ENCODE measurements at places on chromosomes 11 and 22.

- no peak overlapping the region for H3K27ac ChIP-seq
- H3K36me3 ChIP-seq = no peaks in the 10 kb centered on the region
- DNase-seq = no peak
- no peaks in the 10 kb centered on the region for H3K27me3 ChIP-seq
- peaks cover 10% of the 10 kb centered on the region for H3K4me1 ChIP-seq
Observed at GRCh38 chr22:28674121-28674563, 5.5 kb downstream of the TTC28 start.

GRCh38 chr11:79198898-79199250 lies 242.0 kb downstream of the TENM4 start:
- H3K27ac ChIP-seq = no peak overlapping the region
- no peaks in the 10 kb centered on the region for H3K27me3 ChIP-seq
- no peak for DNase-seq
- H3K4me3 ChIP-seq = no peak overlapping the region
- H3K36me3 ChIP-seq = no peaks in the 10 kb centered on the region
- H3K4me1 ChIP-seq = no peaks in the 10 kb centered on the region

- DNase-seq = no peak
- H3K36me3 ChIP-seq = peaks cover 28% of the 10 kb centered on the region
- H3K27me3 ChIP-seq = no peaks in the 10 kb centered on the region
Observed at GRCh38 chr11:75319035-75319877, 32.2 kb downstream of the ARRB1 start.

DNA sequence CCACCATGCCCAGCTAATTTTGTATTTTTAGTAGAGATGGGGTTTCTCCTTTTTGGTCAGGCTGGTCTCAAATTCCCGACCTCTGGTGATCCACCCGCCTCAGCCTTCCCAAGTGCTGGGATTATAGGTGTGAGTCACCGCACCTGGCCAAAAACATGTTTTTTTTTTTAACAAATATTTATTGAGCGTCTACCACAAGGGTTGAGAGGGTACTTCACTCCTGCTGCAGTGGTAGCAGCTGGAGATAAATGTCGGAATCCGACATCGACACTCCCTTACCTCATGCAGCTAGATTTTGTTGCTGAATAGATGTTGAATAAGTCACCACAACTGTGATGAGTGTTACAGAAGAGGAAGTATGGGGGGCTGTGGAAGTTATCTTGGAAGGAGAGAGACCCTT lies 971 bp downstream of the DNAJB13 start:
- peaks cover 4% of the 10 kb centered on the region for H3K27me3 ChIP-seq
- H3K4me1 ChIP-seq = no peaks in the 10 kb centered on the region
- H3K27ac ChIP-seq = no peak overlapping the region

GRCh38 chr11:18761144-18761543 lies 30.5 kb downstream of the PTPN5 start:
- no peaks in the 10 kb centered on the region for H3K4me1 ChIP-seq
- H3K27me3 ChIP-seq = no peaks in the 10 kb centered on the region
- no peak overlapping the region for H3K27ac ChIP-seq
- H3K36me3 ChIP-seq = no peaks in the 10 kb centered on the region

DNA sequence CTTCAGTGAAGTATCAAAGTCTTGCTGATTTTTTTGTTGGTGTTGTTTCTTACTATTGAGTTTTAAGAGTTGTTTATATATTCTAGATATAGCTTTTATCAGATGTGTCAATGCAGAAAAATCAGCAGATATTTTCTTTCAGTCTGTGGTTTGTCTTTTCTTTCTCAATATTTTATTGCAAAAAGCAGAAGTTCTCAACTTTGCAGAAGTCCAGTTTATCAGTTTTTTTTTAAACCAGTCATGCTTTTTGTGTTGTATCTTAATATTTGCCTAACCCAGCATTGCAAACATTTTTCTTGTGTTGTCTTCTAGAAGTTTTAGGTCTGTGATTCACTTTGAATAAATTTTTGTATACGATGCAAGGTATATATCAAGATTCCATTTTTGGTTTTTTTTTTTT lies 7.0 kb downstream of the ASRGL1 start:
- H3K27ac ChIP-seq = no peak overlapping the region
- H3K36me3 ChIP-seq = no peaks in the 10 kb centered on the region
- H3K4me1 ChIP-seq = peaks cover 15% of the 10 kb centered on the region
- DNase-seq = no peak
- peak overlapping the region; percentile 19 for H3K4me3 ChIP-seq

DNA sequence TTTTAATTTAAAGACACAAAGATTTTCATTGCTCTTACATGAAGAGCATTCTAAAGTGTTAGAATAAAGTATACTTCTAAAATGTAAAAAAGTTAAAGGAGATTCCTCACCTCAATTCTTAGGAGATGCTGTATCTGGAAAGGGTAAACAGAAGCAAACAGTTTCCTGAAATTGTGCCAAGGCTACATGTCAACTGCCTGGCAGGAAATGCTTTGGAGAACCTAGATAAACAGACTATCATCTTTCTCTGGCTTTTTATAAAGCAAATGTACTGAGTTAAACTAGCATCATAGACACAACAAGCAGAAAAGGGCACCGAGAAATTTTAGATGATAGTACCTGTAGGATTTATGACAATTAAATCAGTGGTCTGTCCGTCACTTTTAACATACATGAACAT lies 24.7 kb upstream of the AKIP1 start:
- H3K4me3 ChIP-seq = no peak overlapping the region
- no peaks in the 10 kb centered on the region for H3K27me3 ChIP-seq
- H3K36me3 ChIP-seq = no peaks in the 10 kb centered on the region
- DNase-seq = no peak
- no peaks in the 10 kb centered on the region for H3K4me1 ChIP-seq

DNA sequence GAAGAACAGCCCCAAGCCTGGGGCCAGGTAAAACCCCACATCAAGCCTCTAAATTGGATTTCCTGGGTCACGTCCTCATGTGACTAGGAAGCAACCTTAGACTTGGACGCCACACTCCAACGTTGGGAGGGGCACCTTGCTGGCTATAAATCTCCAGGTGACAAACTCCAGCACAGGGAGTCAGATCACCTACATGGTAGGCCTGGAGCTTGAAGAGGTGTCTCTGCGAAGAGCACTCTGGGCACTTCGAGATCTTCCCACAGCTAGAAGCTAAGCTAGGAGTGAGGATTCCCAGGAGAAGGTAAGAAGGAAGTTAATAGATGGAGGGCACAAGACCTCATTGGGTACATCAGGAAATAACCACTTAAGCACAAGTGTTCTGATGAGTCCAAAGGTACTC lies 77.1 kb upstream of the GNAZ start:
- peaks cover 3% of the 10 kb centered on the region for H3K27me3 ChIP-seq
- no peaks in the 10 kb centered on the region for H3K36me3 ChIP-seq
- no peak overlapping the region for H3K27ac ChIP-seq

GRCh38 chr11:123670081-123670480 lies 15.7 kb upstream of the SCN3B start:
- H3K27me3 ChIP-seq = peaks cover 8% of the 10 kb centered on the region
- DNase-seq = no peak
- H3K36me3 ChIP-seq = no peaks in the 10 kb centered on the region
- no peaks in the 10 kb centered on the region for H3K4me1 ChIP-seq
- H3K27ac ChIP-seq = no peak overlapping the region

DNA sequence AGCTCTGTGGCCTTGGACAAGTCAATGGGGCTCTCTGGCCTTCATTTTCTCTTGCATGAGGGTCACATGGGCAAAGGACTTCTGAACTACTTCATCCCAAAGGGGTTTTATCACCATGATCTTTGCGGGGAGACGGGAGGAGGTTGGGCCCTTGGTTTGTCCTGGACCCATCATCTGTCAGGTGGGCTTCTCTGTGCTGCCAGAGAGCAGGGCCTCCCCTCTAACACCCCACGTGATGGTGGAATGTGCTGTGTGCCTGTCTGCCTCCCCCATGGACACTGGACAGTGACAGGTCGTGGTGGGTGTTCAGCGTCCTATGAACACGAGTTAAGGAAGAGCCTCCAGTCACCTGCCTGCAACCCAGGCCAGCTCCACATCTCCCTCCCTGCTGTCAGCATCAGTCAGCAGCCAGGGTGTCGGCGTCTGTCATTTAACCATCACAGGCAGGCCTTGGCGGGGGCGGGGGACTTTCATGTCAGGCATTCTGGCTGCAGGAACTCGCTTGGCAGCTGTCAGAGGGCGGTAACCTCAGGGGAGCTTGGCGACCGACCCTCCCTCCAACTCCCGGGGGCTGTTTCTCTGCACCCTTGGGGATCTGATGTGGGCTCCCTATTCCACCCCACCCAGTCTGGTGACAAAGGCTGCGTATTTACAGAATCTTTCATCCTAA lies 2.6 kb upstream of the SUN2 start:
- no peak overlapping the region for H3K4me3 ChIP-seq
- H3K27ac ChIP-seq = no peak overlapping the region
- H3K36me3 ChIP-seq = peaks cover 3% of the 10 kb centered on the region
- no peak for DNase-seq
- peaks cover 15% of the 10 kb centered on the region for H3K4me1 ChIP-seq
- H3K27me3 ChIP-seq = no peaks in the 10 kb centered on the region

- no peak overlapping the region for H3K27ac ChIP-seq
- no peak for DNase-seq
- no peaks in the 10 kb centered on the region for H3K36me3 ChIP-seq
- peaks cover 8% of the 10 kb centered on the region for H3K4me1 ChIP-seq
- no peaks in the 10 kb centered on the region for H3K27me3 ChIP-seq
Observed at GRCh38 chr11:12016246-12016645, 7.8 kb upstream of the DKK3 start.

All from upper lobe of right lung (tissue), 1 donor.